ENCODE measurements at places on chromosomes 12 and 14. TPM values are rescaled to one million over a fixed set of nuclear protein-coding genes. Genes with fewer than 3 reads are reported as not detected.

GRCh38 chr14:32259368-32260013 lies 56.4 kb upstream of the RNU6-8 start:
- DNase-seq = peak; percentile 82

DNA sequence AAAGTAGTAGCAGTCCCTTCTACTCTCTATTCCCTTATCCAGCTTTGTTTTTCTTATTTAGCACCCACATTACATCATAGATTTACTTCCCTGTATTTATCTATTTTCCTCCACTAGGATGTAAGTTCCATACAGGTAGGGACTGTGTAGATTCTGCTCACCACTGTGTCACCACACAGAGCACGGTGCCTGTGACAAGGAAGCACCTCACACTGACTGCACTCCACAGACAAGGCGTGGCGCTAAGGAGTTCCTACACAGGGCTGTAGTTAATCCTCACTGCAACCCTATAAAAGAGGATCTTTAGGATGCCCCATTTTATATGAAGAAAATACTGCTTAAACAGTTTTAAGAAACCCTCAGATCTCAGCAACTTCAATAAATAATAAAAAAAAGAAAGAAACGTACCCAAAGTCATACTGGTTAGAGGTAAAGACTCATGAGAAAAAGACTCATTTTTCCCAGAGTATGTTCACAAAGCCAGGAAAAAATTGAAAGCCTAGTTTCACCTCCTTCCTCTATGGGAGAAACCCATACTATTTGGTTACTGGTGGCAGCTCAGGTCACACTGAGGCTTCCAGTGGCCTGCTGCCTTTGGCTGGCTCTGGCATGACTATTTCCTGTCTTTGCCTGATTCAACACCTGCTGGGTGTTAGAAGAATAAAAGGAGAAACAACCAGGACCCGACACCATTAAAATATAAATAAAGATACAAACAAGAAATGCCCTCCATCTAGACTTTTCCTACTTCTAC lies 36.9 kb downstream of the RAD9B start:
- no peak for DNase-seq

DNA sequence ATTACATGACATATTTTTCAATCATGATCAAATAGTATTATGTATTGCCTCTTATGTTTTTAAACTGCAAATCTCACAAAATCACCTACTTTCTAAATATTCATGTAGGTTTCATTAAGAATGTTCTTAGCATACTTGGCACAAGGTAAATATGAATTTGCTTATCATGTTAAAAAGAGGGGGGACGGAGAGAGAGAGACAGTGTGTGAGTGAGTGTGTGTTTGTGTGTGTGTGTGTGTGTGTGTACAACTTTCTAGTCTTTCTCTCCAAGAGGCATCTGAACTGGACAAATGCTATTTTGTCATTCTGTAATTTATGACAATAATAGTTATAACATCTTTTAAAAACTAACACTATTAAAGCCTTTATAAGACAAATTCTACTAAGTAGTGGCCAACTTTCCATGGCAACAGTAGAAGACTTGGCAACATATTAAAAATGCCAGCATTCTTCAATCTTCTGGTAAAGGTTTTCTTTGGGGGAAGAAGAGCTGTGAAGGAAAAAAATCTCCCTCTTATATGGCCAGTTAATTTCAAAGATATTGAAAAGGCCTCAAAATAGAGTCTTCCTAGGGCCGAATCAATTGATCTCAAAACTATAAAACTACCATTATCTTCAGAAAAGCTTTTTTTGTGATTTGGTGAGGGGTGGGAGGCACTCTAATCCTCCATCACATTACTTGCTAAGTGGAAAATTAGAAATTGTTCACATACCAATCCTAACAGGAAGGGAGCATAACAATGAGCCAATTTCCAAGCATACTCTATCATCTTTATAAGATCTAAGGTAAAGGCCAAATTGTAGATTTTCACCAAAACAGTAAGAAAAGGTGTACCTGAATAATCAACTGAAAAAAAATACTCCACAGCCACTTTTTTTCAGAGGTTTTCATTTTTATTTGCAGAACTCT lies 28.2 kb downstream of the CDK17 start:
- DNase-seq = no peak

DNA sequence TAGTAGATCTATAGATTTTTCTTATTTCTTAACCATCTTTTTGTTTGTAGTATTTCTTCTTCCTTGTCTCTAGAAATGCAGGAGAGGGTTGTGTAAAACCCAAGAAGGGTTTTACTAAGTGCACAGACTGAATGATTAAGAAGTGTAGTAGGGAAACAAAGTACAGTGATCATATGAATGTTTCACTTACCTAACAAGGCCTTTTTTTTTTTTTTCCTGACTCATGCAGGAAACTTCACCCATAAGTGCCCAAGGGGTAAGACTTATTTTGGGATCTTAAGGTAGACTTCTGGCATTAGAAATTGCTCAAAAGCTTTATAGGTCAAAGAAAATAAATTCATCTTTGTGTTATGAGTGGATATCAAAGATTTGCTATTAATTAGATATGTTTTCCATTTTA lies 10.2 kb downstream of the SCN8A start:
- DNase-seq = no peak

GRCh38 chr12:52862023-52862422 lies 13.2 kb upstream of the KRT78 start:
- DNase-seq = no peak

- DNase-seq = no peak
Observed at GRCh38 chr14:100534528-100535286, 52.5 kb downstream of the BEGAIN start.

GRCh38 chr12:96223411-96224218 lies 29.4 kb downstream of the ELK3 start:
- DNase-seq = no peak

GRCh38 chr12:52832451-52832850 lies 1.7 kb downstream of the KRT79 start:
- DNase-seq = no peak

DNA sequence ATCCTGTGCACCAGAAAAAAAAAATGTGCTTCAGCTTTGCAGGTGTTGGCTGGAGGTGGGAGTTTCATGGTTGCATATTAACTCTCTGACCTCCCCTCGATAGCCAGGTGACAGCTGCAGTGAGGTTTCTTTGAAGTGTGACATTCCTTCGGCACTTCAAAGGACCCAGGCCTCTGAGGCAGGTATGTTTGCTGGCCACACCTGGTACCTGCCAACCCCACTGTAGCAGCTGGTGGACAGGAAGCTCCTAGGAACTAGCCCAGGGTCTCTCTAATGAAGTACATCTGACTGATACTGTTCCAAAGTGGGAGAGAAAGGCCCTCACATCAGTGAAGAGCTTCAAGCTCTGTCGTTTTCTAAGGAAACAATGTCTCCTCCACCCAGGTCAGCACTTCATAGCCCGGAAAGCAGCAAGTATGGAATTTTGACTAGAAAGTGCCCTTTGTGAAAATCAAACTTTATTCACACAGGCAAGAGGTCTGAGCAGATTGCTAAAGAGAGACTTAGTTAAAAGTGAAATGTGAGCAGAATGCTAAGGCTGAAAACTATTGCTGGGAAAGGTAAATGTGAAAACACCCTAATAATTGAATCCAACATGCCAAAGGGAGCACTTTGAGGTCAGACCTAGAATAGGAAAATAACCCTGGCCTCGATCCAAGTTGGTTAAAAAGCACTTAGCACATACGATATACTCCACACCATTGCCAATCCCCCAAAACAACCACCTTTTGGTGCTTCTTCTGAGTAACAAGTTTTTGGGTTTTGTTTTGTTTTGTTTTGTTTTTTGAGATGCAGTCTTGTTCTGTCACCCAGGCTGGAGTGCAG lies 71.3 kb downstream of the PHLDA1 start:
- DNase-seq = no peak

DNA sequence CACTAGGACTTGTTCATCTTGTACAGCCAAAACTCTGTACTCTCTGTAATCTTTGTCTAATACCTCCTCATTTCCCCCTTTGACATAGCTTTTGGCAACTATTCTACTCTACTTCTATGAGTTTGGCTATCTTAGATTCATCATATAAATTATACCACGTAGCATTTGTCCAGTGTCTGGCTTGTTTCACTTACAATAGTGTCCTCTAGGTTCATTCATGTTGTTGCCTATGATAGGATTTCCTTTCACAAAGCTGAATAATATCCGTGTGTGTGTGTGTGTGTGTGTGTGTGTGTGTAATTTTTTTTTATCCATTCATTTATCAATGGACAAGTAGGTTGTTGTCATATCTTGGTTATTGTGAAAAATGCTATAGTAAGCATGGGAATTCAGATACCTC lies 209.5 kb downstream of the KCNC2 start:
- DNase-seq = no peak

DNA sequence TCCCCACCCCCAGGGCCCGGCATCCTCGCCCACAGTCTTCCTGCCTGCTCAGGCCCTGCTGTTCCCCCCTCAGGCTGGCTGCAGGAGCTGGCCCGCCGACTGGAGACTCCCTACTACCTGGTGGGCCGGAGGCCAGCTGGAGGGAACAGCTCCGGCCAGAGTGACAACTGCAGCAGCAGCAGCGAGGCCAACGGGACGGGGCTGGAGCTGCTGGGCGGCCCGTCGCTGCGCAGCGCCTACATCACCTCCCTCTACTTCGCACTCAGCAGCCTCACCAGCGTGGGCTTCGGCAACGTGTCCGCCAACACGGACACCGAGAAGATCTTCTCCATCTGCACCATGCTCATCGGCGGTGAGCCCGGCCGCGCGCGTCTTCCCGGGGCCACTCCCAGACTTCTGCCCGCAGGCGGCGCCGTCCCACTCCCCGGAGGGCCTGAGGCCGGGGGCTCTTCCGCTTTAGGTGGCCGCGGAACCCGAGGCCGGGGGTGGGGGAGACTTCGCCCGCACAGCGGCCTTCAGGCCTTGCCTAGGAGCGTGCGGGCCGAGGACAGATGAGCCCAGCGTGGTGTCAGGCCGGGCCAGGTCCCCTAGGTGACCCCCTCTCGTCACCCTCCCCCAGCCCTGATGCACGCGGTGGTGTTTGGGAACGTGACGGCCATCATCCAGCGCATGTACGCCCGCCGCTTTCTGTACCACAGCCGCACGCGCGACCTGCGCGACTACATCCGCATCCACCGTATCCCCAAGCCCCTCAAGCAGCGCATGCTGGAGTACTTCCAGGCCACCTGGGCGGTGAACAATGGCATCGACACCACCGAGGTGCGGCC lies 10.2 kb downstream of the KCNH3 start:
- DNase-seq = peak; percentile 29

DNA sequence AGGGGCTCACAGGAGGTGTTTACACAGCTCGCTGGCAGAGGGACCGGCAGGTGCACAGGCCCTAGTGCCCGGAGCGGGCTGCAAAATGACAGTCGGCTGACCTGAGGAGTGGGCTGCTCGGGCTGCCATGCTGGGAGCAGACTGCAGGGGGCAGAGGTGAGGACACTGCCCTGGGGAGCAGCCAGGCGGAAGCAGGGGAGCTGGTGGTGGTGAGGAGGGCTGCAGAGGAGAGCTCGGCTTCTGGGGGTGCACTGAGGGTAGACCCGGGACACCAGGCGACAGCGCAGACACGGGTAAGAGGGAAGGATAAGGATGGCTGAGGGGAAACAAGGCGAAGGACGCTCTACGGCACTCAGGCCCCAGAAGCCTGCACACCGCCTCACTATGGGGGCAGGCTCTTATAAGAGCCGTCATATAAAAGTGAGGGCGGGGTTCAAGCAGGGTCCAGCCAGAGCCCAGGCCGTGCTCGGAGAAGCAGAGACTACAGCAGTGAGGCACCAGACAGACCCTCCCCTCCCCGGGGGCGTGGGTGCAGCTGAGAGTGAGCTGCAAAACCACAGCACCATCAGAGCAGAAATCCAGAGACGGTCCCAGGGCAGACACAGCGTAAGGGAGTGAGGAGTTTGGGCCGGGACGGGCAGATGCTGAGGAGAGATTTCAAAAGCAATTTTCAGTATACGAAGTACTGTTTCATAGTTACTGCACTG lies 62.5 kb downstream of the CCDC88C start:
- DNase-seq = no peak

DNA sequence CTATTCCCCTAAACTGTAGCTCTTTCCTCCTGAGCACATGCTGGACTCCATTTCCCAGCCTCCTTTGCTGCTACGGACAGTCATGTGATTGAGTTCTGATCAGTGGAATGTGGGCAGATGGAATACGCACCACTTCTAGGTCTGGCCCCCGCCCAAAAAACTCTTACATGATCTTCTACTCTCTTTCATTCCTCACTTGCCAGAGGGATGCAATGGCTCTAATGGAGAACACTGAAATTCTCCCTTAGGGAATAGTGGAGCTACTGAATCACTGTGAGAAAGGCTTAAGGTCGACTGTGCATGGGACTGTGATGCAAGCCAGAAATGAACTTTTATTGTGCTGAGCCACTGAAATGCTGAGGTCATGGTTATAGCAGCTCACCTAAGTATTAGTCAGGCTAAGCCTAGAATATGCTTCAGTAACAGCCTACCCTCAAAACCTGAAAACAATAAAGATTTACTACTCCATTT lies 13.0 kb upstream of the TMED2 start:
- DNase-seq = peak; percentile 42

GRCh38 chr14:41830714-41831406 lies 224.2 kb downstream of the LRFN5 start:
- peak; percentile 31 for DNase-seq

- peak; percentile 66 for DNase-seq
Observed at GRCh38 chr12:27549236-27549800, 25.3 kb downstream of the PPFIBP1 start.

DNA sequence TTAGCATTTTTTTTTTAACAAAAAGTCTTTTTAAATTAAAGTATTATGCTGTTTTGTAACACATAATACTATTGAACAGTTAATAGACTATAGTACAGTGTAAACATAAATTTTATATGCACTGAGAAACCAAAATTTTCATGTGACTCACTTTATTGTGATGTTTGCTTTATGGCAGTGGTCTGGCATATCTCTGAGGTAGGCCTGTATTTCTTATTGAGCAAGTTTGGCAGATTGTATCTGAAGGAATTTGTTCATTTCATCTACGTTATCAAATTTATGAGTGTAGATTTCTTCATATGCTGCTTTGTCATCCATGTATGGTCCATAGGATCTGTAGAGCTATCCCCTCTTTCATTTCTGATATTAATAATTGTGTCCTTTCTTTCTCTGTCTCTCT lies 78.8 kb upstream of the PDE3A start:
- no peak for DNase-seq

SDR9C7 gene
- total RNA-seq = not detected

RCOR1 gene
- 10.4 TPM for total RNA-seq

PROX2 gene
- total RNA-seq = 0.72 TPM

LMO3 gene
- total RNA-seq = 104 TPM

PZP gene
- 2.6 TPM for total RNA-seq

TAMALIN gene
- 2.6 TPM for total RNA-seq

Data from umbilical cord (tissue), 2 donors.